ENCODE measurements at places on chromosomes 7 and 10.

DNA sequence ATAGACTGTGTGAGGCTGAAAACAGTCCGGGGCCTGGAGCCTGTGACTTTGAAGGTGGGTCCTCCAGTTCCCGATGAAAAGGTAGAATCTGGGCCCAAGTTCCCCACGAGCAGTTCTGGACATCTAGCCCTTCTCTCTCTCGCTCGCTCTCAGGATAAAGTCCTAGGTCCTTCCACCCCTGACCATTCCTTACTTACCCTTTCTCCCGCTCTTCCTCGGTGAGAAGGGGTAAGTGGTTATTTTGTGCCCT lies 713 bp downstream of the IMMP2L start:
- no peak for DNase-seq

DNA sequence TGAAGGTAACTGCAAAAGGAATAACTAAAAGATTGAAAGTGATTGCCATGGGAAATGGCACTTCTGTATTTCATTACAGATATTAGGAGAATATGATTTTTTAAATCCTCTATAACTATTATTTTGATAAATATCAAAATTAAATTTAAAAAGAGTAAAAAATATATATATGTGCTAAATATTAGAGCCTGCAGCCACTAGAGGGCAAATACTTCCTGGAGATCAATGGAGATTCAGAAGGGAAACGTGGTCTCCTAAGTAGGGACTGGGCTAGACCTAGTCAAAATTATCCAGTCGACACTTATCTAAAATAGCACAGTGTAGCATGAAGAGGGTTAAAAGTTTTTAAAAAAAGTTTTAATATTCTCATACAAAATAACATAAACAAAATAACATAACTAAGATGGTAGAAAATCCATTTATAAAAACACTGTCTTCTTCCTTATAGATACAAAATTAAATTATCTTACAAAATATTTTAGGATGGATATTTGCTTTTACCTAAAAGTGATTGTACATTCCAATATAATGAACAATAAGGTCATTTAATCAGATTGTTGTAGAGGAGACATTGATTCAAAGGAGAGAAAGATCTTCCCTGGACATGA lies 434.3 kb downstream of the MDFIC start:
- no peak for DNase-seq

GRCh38 chr7:120089968-120090367 lies 183.0 kb upstream of the KCND2 start:
- DNase-seq = no peak

DNA sequence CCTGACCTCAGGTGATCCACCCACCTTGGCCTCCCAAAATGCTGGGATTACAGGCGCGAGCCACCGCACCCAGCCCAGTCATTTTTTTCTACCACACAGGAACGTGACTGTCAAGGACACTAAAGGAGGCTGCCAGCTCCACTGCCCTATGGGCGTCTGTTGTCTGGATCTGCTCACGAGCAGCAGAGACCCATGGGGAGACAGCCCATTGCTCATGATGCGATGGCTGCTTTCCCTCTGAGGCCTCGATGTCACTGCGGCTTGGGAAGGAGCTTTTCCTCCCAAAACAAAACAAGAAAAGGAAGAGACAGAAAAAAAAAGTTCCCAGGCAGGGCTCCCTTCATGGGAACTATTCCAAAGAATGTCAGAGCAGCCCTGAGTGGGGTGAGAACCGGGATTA lies 70.5 kb downstream of the DENND2A start:
- DNase-seq = no peak

DNA sequence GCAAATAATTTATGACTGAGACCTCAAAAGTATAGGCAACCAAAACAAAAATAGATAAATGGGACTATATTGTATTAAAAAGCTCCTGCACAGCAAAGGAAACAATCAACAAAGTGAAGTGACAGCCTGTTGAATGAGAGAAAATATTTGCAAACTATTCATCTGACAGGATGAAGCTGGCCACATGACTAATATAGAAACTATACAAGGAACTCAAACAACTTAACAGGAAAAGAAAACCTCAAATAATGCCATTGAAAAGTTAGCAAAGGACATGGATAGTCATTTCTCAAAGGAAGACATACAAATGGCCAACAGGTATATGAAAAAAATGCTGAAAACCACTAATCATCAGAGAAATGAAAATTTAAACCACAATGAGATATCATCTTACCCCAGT lies 245.1 kb downstream of the STK31 start:
- no peak for DNase-seq

DNA sequence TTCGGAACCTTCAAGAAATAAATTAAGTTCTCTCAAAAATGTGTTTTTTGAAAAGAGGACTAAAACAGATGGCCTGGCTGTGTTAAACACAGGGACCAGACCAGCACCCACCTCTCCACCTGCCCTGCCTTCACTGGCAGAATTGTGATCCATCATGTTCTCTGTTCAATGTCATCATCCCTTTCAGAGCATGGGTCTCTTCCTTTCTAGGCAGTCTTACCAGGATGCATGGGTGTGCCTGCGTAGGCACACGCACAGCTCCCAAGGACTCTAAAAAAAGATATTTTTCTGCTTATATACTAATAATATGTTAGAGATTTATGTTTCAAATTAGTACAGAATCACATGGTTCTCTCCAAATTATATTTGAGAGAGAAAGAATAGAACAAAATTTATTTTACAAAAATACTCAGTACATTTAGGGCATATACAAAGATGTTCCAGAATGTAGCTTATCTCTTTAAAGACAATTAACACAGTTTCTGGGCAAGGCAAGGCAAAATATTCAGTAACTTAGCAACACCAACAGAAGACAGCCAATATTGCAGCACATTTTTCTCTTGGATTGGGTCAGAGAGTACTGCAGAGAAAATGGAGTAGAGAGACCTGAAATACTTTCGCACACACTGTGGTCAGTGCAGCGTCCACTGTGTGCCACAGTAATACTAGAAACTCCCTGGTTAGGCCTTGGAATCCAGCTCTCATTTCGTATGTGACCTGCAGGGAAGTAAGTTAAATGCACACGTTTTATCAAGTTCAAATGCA lies 52.8 kb downstream of the EGFR start:
- DNase-seq = peak; percentile 53

DNA sequence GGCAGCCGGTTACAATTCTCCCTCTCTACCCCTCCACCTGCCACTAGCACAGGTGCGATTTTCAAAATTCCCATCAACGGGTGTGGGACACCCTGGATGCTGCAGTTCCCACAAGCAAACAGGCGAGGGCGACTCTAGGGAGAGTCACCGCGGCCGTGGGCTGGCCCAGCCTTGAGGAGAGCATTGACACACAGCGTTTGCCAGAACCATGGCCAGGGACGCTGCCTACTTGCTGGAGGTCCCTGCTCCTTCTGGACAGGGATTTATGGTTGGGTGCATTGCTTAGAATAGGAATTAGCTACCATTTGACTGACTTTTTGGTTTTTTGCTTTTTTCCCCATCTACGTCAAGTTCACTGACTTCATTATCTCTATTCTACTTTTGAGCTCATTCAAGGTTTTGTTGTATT lies 19.0 kb upstream of the CLDN4 start:
- DNase-seq = peak; percentile 84

DNA sequence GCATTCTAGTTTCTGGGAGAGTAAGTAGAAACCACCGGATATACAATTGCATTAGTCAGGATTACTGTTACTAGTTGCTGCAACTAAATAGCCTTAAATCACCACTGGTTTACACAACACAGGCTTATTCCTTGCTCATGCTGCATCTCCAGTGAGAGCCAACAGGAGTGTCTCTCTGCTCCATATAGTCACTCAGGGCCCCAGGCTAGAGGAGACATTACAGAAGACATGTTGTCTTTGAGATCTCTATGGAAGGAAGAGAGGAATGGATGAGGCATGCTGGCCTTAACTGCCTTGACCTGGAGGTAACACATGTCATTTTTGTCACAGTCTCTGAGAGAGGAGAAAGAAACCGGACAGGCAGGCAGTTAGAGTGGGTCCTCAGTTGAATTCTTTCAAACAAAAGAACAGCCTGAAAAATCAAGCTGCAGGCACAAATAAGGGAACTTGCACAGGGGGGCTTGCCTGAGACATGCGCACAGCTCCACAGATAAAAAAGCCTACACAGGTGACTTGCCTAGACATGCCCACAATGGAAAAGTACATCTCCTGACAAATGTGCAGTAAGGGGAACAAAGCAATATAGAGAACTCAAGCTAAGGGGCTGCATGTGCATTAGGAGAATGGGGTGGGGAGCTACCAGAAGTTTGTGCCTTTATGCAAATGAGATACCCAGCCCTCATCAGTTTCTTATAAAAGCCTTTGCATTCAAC lies 348.0 kb downstream of the TYW1 start:
- no peak for DNase-seq

- no peak for DNase-seq
These were observed 87.4 kb upstream of the ZMIZ1 start for GRCh38 chr10:78981257-78981969.

GRCh38 chr7:116929021-116929420 lies 24.3 kb upstream of the ST7 start:
- DNase-seq = no peak

DNA sequence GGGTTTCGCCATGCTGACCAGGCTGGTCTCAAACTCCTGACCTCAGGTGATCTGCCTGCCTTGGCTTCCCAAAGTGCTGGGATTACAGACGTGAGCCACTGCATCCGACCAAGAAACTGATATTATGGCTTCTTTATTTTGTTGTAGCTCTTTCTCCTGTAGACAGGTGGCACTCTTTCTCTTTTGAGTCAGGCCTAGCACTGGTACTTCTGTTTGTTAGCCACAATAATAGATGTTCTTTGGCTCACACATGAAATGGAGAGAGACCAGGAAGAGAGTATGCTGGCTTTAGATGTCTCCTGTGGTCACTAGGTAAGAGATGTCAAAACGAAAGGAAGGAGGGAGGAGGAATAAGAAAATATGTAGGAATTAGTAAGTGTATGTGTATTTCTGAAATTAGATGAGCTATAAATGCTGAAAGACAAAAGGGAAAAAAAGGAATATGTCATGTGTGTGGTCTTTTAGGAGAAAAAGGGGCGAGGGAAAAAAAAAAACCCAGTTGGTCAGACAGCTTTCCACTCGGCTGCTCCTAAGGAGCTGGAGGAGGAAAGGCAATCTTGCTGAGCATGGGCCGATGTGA lies 78.7 kb downstream of the CLEC2L start:
- peak; percentile 61 for DNase-seq

DNA sequence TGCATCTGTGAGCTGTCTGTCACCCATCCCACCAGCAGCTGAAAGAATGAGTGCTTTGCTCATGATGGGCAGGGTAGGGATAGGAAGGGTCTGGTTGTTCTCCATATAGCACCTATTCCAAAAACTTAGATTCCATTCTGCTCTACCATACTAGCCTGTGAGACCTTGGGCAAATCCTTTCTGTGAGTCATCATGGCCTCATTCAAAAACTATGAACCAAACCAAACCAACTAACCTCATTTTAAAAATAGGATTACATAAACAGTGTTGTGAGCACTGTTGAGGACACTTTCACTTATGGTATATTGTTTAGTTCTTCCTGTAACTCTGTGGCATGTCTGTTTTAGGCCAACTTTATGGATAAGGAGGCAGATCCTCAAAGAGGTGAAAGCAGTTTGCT lies 30.9 kb upstream of the STEAP4 start:
- peak; percentile 36 for DNase-seq

GRCh38 chr7:76231583-76231982 lies 29.9 kb downstream of the SRRM3 start:
- DNase-seq = no peak

GRCh38 chr10:35470248-35470924 lies 134.1 kb downstream of the CCNY start:
- peak; percentile 31 for DNase-seq

DNA sequence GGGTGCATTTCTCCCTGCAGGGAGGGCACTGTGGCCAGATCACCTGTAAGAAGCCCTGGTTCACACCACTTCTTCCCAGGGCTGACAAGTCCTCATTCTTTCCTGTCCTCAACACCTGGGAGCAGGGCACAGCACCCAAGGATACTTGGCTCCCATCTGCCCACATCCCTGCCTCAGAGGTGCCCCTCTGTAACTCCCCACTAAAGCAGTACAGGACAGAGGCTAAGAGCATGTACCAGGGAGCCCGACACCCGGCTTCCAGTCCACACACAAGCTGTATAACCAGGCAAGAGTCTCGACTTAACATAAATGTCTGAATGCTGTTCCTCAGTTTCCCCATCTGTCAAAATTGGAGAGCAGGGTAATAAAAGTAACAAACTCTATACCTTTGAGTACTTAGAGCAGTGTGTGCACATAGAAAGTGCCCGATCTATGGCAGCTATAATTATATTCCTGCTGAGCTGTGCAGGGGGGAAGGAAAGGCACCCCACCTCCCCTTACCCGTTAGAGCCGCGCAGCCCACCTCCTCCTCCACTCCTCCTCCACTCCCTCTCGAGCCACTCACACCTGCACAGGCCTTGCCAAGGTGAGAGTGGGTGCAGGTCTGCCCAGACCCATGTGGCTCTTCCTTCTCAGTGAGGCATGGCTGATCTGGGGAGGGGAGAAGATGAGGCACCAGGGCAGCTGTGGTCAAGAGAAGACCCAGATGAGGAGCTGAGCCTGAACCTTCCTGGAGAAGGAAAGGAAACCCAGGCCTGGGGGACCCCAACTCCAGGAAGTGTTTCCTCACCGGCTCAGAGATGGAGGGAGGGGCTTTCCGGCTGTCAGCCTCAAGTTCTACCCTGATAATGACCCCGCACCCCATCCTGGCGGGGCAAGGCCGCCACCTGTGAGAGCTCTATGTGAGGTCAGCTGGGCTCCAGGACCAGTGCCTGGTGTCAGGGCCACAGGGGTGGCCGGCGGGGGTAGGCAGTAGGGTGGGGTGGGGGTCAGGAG lies 22.6 kb downstream of the PODXL start:
- no peak for DNase-seq

DNA sequence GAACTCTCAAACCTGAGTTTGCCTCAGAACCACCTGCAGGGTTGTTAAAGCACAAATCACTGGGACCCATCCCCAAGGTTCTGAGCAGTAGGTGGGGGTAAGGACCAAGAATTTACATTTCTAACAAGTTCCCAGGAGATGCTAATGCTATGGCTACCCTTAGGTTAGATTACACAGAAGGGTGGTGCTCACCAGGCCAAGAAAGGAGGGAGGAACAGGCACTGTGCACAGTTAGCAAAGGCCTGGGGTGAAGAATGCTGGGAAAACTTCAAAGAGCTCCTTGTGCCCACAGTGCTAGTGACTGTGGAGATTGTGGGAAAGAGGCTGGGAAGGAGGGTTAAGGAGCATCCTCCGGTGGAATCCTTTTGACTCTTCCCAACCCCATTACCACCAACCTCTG lies 8.7 kb upstream of the PRSS2 start:
- DNase-seq = no peak

DNA sequence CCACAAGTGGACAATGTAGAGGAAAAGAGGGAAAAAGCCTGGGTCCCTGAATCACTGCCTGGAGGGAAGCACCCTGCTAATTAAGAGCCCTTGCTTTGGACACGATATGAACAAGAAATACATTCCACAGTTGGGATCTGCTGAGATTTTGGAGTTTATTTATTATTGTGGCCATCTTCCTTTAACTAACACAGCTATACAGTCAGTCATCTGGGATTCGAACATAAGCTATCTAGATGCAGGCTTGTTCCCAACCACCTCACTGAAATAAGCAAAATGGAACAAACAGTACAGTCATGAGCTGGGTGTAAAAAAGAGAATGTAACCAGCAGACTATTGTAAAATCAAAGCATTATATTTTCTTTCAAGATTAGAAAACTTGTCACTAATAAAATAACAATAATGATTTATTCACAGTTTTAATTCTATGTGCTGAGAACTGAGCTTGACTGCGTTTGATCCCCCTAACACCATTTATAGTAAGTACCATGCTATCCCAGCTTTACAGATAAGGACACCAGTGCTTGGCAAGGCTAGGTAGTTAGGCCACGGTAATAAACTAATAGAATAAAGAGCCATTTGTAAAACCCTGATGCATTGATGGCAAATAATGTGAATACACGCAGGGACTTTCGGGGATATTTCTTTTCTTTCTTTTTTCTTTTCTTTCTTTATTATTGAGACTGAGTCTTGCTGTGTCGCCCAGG lies 223.8 kb upstream of the KLF6 start:
- no peak for DNase-seq
